ENCODE measurements at places on chromosomes 7 and 10.

DNA sequence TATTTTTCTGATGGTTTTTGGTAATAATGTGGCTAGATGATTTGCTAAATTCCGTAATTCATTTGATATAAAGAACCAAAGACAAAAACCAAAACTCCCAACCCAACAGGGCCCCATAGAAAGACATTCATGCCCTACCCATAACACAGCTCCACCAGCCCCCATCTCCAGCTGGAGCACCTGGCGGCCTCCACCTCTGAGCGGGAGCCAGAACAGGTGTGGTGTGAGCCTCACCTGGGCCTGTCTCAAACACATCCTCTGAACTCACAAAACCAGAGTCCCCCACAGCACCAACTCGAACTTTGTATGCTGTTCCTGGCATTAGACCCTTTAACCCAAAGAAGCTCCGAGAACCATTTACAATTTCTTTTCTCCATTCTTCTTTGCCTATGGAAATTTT, 36.5 kb upstream of the LAMB4 start:
- no peak for DNase-seq

DNA sequence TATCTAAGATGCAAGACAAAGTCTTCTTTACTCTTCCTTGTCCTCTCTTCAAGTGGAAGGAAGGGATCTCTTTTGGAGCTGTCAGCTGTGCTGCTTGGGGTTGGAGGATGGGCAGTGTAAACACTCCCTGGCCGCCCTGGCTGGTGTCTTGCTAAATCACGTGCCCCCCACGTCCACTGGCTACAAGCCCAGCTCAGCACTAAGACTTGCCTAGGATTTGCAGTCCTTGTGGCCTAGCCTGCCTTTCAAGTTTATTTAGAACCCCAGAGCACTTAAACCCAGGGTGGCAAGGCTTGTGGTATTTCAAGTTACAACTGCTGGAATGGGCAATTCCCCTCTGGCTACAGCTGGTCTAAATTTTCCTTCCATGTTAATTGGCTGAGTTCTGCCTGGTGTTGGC, 272.4 kb upstream of the MYO3A start:
- no peak for DNase-seq

GRCh38 chr7:40541336-40541735, 406.5 kb downstream of the SUGCT start:
- no peak for DNase-seq

GRCh38 chr7:129646369-129647021, 35.0 kb downstream of the NRF1 start:
- no peak for DNase-seq

DNA sequence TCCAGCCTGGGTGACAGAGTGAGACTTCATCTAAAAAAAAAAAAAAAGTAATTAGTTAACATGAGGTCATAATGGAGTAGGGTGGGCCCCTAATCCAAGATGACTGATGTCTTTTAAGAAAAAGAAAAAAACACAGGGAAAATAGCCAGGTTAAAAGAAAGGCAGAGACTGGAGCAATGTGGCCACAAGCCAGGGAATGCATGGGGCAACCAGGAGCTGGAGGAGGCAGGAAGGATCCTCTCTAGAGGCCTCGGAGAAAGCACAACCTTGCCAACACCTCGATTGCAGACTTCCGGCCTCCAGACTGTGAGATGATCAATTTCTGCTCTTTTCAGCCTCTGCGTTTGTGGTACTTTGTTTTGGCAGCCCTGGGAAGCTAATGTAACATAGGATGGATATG, 121.5 kb downstream of the ITIH5 start:
- DNase-seq = no peak
